ENCODE measurements at places on chromosomes 1 and 21.
A peak's percentile ranks its signal among the peaks of the same experiment; 100 is the strongest.

GRCh38 chr1:1132042-1132950, 16.4 kb upstream of the C1orf159 start:
- DNase-seq = no peak

- DNase-seq = no peak
Observed at GRCh38 chr1:89904219-89904980, 83.6 kb downstream of the LRRC8D start.

GRCh38 chr1:7373876-7374562, 397.1 kb upstream of the VAMP3 start:
- no peak for DNase-seq

GRCh38 chr1:115277276-115277675, 60.8 kb downstream of the NGF start:
- DNase-seq = no peak

DNA sequence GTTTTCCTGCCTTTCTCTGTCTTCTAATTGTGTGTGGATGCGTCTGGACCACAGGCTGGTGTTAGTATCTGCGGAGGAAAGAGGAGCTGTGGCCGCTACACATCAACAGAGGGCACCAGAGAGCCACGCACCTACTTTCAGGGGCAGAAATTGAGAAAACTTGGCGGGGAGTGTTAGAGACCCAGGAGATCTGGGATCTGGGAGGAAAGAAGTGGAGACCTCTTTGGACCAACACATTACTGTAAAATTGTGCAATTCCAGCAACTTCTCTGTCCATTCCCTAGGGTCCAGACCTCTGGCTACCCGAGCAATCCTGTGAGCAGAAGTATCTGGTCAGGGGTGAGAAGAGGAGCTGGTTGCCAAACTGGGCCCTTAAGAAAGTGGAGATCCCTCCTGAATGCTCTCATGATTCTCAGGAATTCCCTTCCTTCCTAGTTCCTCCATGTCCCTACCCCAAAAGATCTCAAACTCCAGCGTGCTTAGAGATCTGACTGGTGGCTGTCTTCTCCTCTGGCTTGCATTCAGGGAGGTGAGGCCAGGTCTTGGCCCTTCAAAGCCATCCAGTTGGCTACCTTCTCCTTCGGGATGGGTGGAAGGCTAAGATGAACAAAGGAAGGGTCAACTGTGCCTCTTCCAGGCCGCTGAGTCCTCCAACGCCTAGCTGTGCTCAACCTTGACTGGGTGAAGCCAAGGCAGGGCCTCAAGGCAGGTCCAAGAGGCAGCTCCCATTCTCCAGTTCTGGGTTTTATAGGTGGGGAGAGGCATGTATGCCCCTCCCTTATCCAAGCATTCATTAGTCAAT, 1.2 kb upstream of the KIRREL1 start:
- DNase-seq = peak; percentile 52

DNA sequence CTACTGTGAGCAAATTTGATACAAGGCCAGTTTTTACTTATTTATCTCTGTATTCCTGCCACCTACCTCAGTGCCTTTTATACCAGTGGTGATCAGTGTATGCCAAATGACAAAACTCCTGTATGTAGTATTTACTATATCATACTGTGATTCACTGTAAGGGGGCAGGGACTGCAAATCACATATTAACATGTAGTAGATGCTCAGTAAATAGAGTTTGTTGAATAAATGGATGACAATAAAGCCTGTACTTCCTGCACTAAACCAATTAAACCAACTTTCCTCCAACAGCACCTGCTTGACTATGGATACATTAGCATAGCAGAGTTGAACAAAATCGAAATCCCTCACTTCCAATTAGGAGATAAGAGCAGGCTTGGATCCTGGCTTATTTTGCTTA, 73.3 kb upstream of the C1orf87 start:
- DNase-seq = no peak

- no peak for DNase-seq
Observed at GRCh38 chr1:31159869-31160611, 79.6 kb downstream of the NKAIN1 start.

GRCh38 chr1:218361298-218362065, 16.3 kb downstream of the TGFB2 start:
- DNase-seq = no peak

GRCh38 chr21:38955495-38955894, 149.8 kb downstream of the ETS2 start:
- no peak for DNase-seq

GRCh38 chr1:53532912-53533311, 73.7 kb downstream of the DMRTB1 start:
- DNase-seq = no peak

- no peak for DNase-seq
Observed at GRCh38 chr21:27190601-27191000, 223.7 kb upstream of the ADAMTS5 start.

DNA sequence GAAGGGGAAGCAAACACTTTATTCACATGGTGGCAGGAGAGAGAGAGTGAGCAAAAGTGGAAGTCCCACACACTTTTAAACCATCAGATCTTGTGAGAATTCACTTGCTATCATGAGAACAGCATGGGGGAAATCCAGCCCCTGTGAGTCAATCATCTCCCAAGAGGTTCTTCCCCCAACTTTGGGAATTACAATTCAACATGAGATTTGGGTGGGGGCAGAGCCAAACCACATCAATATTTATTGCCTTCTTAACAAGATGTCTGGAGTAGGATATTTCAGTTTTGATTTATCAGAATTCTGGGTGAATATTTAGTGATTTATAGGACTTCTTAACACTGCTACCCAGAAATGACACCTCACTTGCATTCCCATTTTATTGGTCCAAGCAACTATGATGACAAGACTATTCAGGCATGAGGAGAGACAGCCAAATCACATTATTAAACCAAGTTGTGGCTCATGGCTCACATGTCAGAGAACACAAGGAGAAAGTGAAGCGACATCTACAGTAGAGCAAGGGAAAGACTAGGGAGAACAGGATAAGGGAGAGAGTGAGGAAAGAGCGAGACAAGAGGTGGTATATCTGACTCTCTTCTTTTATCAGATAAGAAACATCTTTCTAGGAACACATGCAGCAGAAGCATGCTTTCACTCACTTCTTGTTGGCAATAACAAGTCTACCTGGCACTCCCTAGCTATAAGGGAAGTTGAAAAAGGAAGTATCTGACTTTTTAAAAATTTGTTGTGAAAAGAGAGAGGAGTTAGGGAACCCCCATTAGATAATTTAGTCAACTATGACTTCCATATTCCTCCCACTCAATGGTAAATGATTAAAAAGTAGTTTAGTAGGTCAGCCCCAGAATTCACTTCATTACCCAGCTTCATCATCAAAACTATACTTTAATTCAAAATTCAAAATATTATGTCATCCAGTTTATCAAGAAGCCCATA, 36.6 kb upstream of the PTPRC start:
- DNase-seq = no peak

- peak; percentile 88 for DNase-seq
Observed at GRCh38 chr1:228902781-228903433, 167.6 kb downstream of the RHOU start.

DNA sequence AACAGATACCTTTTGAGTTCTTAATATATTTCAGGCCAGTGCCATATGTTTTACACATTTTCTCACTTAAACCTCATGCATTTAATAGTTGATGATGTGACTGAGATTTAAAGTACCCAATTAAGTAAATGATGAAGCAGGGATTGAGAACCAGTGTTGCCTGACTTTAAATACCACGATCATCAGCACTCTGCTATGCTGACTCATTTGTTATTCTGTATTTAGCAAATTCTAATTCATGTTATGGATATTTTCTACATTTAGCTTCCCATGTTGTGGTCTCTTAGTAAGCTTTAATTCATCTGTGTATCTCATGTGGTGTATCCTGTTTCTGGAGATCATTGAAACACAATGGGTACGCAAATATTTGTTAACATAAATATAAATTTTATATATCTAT, 363.0 kb downstream of the PTBP2 start:
- DNase-seq = no peak

DNA sequence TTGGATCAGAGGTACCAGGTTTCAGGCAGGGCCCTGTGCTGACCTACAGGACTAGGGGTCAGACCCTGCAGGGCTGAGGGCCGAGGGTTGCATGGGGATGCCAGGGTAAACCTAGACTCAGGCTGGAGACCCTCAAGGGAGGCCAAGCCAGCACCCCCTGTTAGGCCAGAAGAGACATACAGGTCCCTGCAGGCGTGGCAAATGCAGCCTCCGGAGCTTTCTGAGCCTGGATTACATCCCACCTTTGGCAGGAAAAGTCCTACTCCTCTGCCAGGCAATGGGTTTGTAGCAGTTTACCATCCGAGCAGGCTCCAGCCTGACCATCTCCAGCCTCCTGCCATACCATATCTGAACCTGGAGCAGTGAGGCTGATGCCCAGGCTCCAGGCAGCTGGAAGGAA, 425.3 kb downstream of the NPHP4 start:
- no peak for DNase-seq

- peak; percentile 60 for DNase-seq
Observed at GRCh38 chr1:94094469-94095111, 26.4 kb downstream of the ABCA4 start.

- no peak for DNase-seq
Observed at GRCh38 chr1:54338464-54338863, 67.7 kb downstream of the SSBP3 start.

GRCh38 chr1:30189818-30190500, 533.4 kb downstream of the MATN1 start:
- DNase-seq = no peak

- no peak for DNase-seq
Observed at GRCh38 chr21:25338415-25338814, 268.9 kb downstream of the MRPL39 start.

GRCh38 chr1:161884475-161884874, 118.4 kb downstream of the ATF6 start:
- DNase-seq = no peak

GRCh38 chr1:156118177-156118868, 3.8 kb downstream of the LMNA start:
- no peak for DNase-seq

DNA sequence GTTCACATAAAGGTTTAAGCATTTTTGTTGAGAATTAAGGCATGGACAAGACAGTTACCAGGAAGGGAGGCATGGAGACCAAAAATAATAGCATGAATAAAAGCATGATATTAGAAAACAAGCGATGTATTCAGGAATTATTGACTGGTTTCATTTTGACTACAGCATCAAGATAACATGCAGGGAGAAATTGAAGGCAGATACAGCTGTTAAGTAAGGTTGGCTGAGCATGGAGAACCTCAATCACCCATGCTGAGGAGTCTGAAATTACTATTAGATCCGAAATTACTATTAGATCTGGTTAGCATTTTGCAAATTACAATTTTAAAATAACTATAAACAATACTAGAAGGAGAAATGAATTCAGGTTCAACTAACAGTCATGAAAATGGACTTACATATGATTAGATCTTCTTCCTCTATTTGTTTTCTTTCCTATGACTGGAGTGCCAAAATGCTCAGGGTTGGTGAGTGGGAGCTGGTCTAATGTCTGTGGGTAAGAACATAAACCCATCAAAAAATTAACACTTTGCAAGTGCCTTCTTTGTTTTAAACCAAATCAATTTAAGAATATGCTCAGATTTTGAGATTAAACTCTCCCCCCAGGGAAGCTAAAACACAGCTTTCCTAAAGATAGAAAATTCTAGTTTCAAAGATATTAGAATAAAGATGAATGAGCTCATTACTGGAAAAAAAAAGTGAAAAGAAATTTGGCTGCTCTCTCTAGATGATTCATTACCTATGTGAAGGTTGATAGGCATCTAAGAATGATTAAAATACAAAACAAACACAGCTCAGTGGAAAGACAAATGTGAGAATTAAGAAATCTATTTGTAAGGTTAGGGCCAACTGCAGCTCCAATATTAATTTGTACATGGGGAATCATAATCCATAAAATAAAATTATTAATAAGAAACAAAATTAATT, 81.7 kb downstream of the ARID4B start:
- no peak for DNase-seq

DNA sequence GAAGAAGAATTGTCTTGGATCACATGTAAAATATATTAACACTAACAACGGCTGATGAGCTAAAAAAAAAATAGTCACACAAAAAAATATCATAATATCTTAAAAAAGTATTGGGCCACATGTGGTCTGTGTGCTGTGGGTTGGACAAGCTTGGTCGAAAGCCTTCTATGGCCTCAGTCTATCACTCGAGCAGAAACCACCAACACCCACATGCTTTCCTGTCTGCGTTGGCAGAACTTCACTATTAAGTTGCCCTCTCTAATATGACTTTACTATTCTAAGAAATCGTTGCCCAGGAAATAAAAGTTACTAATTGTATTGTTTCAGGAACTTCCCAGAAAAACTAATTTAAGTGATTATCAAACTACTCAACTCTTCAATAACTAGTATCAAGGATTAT, 28.2 kb upstream of the ETS2 start:
- no peak for DNase-seq

- DNase-seq = no peak
Observed at GRCh38 chr1:160129558-160129957, 14.0 kb downstream of the ATP1A2 start.

DNA sequence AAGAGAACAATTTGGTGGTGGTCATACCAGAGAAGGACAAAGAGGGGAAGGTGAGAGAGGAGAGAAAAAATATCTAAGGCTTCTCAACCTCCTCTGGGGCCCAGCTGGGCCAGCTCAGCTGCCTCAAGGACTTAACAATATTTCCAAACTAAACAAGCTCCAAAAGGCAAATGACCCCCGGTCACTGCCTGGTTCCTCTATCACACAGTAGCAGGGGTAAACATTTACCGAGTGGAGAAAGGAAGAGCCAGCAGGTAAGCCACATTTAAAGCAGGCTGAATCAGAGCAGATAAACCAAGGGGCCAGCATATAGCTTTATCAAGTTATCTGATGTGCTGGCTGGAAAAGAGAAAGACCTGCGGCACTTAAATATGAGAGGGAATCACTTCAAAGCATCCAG, 102.1 kb downstream of the KCND3 start:
- no peak for DNase-seq

DNA sequence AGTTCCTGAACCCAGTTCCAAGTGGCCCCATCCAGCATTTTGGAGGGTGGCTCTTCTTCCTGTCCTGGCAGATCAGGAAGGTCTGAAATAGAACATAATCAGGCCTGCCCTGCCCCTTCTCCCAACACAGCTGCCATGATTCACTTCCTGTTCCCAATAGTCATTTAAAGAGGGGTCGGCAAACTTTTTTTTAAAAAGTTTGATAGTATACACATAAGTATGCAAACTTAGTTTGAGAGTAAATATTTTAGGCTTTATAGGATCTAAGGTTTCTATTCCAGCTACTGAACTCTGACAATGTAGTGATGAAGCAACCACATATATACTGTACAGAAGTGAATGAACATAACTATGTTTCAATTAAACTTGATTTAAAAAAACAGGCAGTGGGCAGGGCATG, 66.4 kb downstream of the LUZP1 start:
- DNase-seq = no peak

GRCh38 chr1:65232461-65232990, 76.8 kb upstream of the DNAJC6 start:
- DNase-seq = no peak

GRCh38 chr1:50112193-50112592, 3.5 kb downstream of the ELAVL4 start:
- DNase-seq = no peak

DNA sequence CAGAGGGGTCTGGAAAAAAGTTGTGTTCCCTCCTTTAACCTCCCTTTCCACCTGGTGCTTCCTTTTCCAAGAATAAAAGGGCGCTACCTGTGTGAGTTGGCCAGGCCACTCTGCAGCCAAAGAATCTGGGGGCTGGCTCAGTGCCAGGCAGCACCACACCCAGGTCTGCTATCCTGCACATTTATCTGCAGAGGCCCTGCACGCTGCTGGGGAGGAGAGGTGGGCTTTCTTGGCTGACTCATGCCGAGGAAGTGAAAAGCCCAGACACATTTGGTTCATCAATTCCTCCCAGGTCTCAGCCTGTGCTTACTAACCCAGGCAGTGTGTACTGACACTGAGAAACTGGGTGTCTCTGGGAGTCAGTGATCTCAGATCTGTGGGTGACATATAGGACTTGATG, 79.8 kb upstream of the F3 start:
- DNase-seq = no peak
